CD4-positive, alpha-beta T cell treated with Interleukin-17A for 4 hours (primary cell): ENCODE measurements at places on chromosomes 7 and 10.

GRCh38 chr10:31136386-31136785 is 104.7 kb upstream of the ZNF438 start:
- no peak for DNase-seq

- DNase-seq, result peak; percentile 75
Measured at GRCh38 chr7:37352974-37353948, 95.4 kb downstream of the ELMO1 start.

- no peak for DNase-seq
Measured at GRCh38 chr7:19754521-19755116, 18.8 kb downstream of the TMEM196 start.

DNA sequence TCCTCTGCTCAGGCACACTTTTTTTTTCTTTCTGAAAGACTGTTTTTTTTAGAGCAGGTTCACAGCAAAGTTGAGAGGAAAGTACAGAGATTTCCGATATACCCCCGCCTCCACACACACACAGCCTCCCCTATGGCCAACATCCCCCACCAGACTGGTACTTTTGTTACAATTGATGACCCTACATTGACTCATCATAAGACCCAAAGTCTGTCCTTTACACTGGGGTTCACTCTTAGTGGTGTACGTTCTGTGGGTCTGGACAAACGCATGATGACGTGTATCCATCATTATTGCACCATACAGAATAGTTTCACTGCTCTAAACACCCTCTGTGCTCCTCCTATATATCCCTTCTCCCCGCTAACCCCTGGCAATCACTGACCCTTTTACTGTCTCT is 107.7 kb downstream of the RBM20 start:
- DNase-seq, result no peak

GRCh38 chr7:111730476-111731300 is 168.4 kb upstream of the IMMP2L start:
- no peak for DNase-seq

DNA sequence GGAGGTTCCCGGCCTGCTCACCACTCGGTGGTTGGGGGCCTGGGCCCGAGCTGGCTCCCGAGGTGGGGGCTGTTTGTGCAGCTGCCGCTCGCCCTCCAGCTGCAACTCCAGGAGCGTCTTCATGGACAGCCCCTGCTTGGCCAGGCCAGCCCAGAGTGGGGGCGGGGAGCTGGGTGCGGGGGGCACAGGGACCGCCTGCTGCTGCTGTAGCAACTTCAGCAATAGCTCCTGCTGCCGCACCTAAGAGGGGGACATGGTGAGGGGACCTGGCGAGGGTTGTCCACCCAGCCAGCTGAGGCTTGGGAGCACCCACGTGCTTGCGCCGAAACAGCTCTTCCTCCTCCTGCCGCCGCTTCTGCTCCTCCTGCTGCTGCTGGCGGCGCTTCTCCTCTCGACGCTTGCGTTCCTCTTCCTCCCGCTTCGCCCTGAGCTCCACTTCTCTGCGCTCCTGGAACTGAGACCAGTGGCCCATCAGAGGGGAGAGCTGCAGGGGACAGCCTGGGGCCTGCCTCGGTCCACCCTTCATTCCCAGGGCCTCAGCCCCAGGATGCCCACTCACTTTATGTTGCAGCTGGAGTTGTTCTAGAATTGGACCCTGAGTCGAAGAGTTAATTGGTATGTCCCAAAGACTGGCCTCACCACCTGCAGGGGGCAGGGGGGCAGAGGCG is 9.6 kb downstream of the GNB2 start:
- DNase-seq, result no peak

GRCh38 chr10:123879606-123880257 is 11.9 kb downstream of the CPXM2 start:
- DNase-seq, result no peak

- no peak for DNase-seq
Measured at GRCh38 chr10:33241351-33241750, 93.1 kb downstream of the NRP1 start.

DNA sequence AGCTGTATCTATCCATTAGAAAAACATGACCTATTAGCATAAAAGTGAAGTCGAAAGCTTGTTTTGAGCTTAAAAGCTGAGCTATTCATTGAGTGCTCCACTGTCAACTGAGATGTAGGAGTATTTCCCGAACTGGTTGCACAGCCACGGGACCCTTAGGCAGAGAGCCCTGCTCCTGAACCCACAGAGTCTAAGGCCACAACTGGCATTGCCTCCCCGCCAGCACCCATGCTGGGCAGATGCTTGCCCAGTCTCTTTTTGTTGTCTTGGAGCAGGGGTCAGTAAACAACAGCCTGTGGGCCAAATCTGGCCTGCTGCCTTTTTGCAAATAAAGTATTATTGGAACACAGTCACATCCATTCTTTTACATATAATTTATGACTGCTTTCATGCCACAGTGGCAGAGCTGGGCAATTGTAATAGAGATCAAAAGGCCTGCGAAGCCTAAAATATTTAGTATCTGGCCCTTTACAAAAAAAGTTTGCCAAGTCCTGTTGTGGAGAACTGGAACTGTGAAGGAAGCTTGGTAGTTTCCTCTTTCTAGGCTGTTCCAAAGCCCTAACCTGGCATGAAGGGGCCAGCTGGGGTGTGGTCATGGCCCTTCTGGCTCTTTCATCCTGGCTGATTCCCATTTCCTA is 58.4 kb upstream of the WAPL start:
- DNase-seq, result no peak

- no peak for DNase-seq
Measured at GRCh38 chr10:15897287-15897686, 37.0 kb upstream of the MINDY3 start.

DNA sequence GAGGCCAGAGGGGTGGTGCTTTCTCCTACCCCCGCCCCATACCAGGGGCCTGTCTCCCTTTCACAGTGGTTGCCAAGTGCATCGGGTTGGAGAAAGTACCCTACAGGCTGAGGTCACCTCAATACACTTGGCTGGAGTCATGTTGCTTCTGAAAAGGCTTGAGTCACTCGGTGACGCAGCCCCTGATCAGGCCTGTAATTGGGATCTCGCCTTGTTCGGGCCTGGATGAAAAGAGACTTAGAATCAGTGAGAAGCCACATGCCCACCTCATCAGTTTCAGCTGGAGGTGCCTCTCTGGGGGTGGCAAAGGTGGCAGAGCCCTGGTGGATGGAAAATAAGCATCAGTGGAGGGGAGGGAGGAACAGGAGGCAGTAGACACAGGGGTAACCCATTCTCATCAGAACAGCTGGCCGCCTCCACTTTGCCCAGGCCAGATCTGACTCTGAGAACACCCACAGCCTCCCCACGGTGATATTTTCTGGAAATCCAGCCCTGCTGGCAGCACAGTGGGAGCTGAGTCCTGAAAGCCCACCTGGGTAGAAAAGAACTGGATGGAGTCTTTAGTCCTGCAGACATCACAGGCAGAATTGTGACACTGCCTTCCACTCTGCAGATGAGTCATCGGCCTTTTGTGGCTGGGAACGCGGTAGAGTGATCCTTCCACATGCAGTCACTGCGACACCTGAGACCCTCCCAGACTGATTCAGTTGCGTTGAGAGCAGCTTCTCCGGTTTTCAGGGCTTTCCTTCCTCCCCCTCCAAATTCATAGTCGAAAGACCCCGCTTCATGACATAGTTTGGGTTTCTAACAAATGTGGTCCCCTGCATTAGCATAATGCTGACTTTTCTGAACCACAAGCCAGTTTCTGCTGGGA is 108.0 kb downstream of the GRK5 start:
- DNase-seq, result peak; percentile 78

DNA sequence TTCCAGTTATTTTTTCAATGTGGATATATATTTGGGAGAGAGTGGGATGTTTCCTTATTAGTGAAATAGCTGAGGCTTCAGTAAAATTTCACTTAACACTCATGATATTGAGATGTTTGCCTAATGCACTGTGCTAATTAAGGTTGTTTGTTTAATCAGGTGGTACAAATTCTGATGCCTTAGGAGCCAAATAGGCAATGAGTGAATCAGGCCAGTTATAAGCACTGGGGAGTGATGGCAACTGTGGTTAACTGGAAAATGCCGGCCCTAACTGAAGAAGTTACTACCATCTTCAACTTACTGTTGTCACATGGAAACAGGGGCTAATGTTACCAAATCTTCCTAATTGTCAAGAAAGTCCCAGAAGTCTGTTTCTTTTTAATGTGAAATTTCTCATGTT is 32.0 kb downstream of the VCL start:
- DNase-seq, result no peak

- peak; percentile 38 for DNase-seq
Measured at GRCh38 chr7:91089382-91089963, 174.8 kb upstream of the FZD1 start.

DNA sequence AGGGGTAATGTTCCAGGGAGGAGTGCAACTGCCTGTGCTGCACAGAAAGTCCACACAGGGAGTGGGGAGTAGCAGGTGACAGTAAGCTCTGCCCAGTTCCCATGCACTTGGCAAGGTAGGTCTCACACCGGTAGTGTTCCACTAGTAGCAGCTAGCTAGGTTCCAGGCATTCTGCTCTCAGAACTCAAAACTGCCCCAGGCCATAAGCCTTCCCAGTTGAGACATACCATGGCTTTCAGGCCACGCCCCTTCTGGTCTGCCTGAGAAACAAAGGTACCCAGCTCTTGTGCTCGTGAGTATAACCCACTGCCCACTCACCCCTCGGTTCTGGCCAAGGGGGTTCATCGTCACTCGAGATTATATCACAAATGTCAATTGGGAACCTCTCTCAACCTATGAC is 12.6 kb downstream of the CASP7 start:
- no peak for DNase-seq

GRCh38 chr10:93445097-93445960 is 36.8 kb downstream of the MYOF start:
- no peak for DNase-seq

- no peak for DNase-seq
Measured at GRCh38 chr7:78043159-78043558, 244.6 kb downstream of the PHTF2 start.

DNA sequence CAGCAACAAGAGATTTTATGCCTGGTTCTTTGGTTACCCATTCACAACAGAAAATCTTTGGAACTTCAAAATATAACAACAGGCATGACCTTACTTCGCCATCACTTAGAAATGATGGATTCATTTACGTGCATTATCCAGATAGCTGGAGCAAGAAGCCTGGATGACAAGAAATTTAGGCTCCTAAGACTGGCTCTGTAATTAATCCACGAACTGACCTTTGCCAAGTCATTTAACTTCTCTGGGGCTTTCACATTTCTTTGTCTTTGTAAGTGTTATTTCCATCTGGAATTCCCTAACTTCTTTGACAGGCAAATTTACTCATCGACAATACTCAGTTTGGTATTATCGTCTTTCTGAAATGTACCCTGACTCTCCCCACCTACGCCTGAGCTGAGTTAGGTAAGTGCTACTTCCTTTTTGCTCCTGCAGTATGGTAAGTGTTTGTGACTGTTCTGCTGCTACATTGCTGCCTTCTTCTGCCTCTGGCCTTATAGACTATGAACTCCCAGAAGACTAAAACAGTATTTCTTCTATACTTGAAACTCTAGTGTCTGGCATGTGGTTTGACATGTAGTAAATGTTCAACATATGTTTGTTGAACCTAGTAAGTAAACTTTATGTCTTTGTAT is 5.5 kb upstream of the MDFIC start:
- DNase-seq, result peak; percentile 42

- no peak for DNase-seq
Measured at GRCh38 chr7:18859318-18859717, 258.1 kb downstream of the TWIST1 start.

DNA sequence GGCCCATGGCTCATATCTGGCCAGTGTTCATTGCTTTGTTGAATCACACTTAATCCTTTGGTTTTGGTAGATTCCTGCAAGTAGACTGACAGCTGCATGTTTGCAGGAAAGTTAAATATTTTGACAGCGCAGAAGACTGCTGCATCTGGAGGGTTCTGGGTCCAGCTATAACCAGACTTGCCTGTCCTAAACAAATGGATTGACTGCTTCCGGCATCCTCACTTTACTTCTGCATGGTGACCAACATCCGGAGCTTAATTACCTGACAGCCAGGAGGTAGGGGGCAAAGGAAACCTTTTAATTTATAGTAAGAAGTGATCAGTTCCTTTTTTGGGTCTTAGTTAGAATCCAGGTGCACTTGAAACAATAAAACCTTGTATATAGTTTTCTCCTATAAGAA is 263.3 kb downstream of the SNX10 start:
- no peak for DNase-seq

DNA sequence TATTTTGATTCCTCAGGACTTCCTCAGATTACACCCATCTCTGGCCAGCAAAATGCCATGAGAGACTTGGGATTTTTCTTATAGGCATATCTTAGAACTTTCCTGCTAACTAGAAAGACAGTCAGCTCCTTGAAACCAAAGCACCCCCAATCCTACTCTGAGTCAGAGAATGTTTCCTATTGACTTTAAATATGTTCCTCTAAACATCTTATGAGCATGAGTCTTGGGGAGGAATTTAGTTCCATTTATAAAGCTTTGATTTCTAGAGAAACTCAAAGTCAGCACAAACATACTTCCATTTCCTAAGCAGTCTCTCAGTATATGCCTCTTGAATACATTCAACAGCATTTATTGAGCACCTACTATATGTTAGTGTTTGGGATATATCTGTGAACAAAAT is 128.5 kb downstream of the INHBA start:
- no peak for DNase-seq

DNA sequence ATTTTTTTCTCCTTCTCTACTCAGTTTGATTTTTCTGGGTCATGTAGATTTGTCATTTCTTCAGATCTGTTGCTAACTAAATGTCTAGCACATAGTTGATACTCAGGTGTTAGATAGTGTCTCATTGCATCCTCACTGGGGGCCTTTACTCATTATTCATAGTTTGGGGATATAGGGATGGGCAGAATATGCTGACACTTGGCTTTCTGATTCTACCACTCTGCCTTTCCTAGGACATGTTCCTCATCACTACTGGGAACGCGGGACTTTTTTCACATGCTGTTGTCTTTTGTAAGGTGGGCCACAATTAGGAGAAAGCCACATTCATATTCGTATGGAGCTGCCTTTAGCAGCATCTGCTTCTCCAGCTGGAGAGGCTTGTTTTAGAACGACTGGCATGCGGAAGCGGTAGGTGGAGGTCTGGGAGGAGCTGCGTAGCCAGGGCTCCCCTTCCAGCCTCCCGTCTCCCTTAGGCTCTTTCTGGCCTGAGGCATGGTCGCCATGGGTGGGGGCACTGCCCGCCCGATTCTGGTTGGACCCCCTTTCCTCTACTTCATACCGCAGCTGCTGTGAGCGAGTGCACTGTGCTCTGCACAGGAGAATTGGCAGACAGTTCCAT is 78.8 kb downstream of the SND1 start:
- DNase-seq, result no peak

- DNase-seq, result no peak
Measured at GRCh38 chr7:47498229-47499056, 83.5 kb downstream of the TNS3 start.

DNA sequence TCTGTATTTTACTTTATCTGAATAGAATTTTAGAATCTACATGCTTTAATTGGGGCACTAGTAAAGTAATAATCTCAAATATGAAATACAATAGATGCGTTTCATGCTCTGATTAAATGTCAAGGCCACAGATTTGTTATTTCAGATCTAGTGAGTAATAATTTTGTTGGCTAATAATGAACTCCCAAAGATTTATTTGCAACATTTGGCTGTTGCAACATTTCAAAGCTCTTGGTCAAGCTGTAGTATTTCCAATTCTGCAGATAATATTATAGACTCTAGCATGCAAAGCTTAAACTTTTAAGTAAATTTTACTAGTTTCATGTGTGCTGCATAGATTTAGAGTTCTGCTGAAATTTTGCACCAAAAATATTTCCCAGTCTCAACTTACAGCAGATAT is 16.7 kb downstream of the LRRN3 start:
- DNase-seq, result no peak

GRCh38 chr7:157446322-157446721 is 109.5 kb downstream of the DNAJB6 start:
- DNase-seq, result no peak

- no peak for DNase-seq
Measured at GRCh38 chr10:73590881-73591799, at the start of gene USP54. TSS of gene USP54 (minus strand) at chr10:73591342. CDS start at chr10:73575658, 15,684 bp downstream.
